ENCODE measurements at places on chromosomes 11 and 22.

DNA sequence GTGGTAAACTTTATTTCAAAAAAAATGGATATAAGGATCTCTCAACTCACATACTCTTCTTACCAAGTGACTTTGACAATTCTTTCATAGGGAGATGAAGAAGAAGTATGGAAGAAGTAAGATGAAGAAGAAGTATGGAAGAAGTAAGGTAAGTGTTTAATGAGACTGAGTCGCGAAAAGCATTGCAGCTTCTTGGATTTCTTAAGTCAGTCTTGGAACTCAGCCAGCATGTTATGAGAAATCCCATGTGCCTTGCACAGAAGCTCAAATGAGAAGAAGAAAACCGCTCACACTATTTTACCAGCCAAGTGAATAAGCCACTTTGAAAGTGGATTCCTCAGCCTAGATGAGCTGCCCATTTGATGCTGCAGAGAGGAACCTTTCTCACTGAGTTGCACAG lies 332.0 kb upstream of the CCDC179 start:
- no peak overlapping the region for H3K27ac ChIP-seq
- H3K4me1 ChIP-seq = no peaks in the 10 kb centered on the region
- H3K36me3 ChIP-seq = no peaks in the 10 kb centered on the region
- no peaks in the 10 kb centered on the region for H3K27me3 ChIP-seq

GRCh38 chr22:26017932-26018331 lies 151.3 kb upstream of the SEZ6L start:
- H3K36me3 ChIP-seq = peaks cover 6% of the 10 kb centered on the region
- no peak overlapping the region for H3K27ac ChIP-seq
- no peaks in the 10 kb centered on the region for H3K4me1 ChIP-seq
- no peak for DNase-seq
- H3K4me3 ChIP-seq = no peak overlapping the region
- H3K27me3 ChIP-seq = no peaks in the 10 kb centered on the region

DNA sequence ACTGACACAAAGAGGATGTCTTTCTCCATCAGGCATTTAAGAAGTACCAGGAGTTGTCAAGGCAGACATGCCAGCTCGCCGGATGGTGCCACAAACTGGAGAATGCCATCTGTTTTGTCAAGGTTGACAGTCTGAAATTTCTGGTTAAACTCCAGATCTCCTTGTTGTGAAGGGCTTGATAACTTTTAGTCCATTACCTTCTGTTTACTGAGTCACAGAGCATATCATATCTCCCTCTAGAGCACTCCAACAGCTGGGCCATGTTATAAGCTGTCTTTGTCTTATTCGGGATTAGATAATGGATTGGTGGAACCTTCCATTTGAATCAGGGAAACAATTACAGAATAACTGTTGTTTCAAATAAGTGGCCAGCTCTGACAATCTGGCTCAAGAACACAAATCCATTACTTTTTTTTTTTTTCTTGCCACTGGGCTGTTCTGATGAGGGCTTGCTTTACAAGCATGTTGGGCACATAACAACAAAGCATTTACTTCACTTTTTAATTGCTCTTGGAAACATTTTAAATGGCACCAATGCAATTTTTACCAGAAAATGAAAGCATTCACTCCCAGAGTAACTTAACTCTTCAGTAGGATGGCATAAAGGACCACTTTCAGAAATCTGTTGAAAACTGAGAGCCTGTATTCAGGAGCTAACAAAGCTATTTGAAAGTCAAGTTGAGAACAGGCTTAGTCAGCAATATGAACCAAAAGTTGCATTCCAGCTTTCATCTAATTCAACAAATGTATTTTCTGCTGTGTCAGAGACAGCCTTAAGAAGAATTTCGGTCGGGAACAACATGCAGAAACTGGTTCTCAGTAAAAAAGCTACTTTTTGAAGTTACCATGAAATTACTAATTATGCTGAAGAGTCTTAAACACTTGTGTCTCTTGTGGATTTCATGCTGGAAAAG lies 227.6 kb upstream of the PITPNB start:
- no peak overlapping the region for H3K4me3 ChIP-seq
- H3K27ac ChIP-seq = no peak overlapping the region
- DNase-seq = no peak
- no peaks in the 10 kb centered on the region for H3K27me3 ChIP-seq

GRCh38 chr22:37636186-37636948 lies 3.1 kb upstream of the SH3BP1 start:
- no peaks in the 10 kb centered on the region for H3K27me3 ChIP-seq
- no peak for DNase-seq
- no peaks in the 10 kb centered on the region for H3K36me3 ChIP-seq
- no peak overlapping the region for H3K4me3 ChIP-seq
- H3K27ac ChIP-seq = no peak overlapping the region

DNA sequence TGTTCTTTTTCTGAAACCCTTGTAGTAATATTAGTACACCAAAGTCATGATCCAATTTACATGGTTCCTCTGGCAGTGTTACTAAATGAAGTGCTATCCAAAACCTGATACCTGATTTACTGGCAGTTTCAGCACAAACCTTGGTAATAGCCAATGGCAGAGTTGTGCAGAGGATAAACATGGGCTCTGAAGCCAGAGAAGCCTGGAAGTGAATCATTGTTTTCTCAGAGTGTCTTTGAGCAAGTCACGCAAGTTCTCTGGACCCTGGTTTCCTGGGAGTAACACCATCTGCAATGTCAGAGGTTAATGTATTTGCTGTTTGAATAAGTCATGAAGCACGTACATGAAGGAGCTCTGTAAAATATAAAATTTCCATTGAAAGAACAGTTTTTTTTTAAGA lies 222.3 kb upstream of the NARS2 start:
- H3K36me3 ChIP-seq = no peaks in the 10 kb centered on the region
- H3K27ac ChIP-seq = no peak overlapping the region
- peaks cover 10% of the 10 kb centered on the region for H3K4me1 ChIP-seq
- no peaks in the 10 kb centered on the region for H3K27me3 ChIP-seq
- no peak overlapping the region for H3K4me3 ChIP-seq

GRCh38 chr22:39253435-39254070 lies 8.8 kb upstream of the PDGFB start:
- H3K4me1 ChIP-seq = peaks cover 39% of the 10 kb centered on the region
- H3K27me3 ChIP-seq = peaks cover 18% of the 10 kb centered on the region
- H3K27ac ChIP-seq = peak overlapping the region; percentile 79
- no peaks in the 10 kb centered on the region for H3K36me3 ChIP-seq

DNA sequence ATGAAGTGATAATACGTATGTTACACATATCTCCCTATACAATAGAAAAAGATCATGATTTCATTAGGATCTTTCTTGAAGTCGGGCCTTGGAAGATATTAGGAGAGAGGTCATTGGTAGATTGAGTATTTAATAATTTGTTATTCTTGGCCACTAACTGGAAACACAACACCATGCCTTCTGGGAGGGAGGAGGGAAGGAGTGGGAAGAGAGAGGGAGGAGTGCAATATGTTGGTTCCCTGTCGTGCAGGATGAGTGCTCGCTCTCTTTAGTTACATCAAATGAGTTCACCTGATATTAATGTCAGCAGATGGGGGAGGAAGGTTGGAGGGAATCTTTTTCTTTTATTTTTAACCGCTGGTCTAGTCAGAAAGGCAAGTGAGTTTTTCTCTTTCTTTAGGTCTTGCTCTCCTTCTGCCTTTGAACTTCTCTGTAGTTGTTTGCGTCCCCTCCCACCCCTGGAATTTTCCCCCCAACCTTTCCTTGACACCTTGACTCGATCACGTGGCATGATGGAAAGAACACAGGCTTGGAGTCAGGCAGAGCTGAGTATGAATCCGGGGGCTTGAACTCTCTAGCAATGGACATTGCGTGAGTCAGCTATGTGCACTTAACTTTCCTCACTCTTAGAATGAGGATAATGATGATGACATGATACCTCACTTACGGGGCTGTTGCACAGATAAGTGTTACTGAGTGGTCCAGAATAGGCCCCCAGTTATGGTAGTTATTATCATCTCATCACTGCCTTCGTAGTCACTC lies 6.2 kb downstream of the ADAMTS15 start:
- peak overlapping the region; percentile 86 for H3K27ac ChIP-seq
- DNase-seq = no peak
- H3K4me3 ChIP-seq = no peak overlapping the region

DNA sequence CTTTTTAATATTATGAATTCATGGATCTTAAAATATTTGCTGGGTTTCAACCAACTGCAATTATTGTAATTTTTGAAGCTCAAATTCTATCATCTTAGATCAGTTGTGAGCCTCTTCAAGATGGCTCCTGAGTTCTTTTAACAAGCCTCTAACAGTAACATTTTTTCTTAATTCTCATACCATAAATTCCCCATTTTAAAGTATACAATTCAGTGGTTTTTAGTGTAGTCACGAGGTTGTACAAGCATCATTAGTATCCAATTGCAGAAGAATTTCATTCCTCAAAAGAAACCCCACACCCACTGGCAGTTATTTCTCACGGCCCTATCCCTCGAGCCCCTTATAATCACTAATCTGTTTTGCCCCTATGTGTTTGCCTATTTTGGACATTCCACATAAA lies 270.8 kb downstream of the SBF2 start:
- DNase-seq = no peak
- H3K36me3 ChIP-seq = peaks cover under 1% of the 10 kb centered on the region
- H3K4me3 ChIP-seq = no peak overlapping the region
- no peaks in the 10 kb centered on the region for H3K27me3 ChIP-seq

- no peak for DNase-seq
- no peaks in the 10 kb centered on the region for H3K36me3 ChIP-seq
- no peak overlapping the region for H3K27ac ChIP-seq
- no peaks in the 10 kb centered on the region for H3K27me3 ChIP-seq
- no peak overlapping the region for H3K4me3 ChIP-seq
Observed at GRCh38 chr11:73818846-73819245, 31.2 kb downstream of the MRPL48 start.

DNA sequence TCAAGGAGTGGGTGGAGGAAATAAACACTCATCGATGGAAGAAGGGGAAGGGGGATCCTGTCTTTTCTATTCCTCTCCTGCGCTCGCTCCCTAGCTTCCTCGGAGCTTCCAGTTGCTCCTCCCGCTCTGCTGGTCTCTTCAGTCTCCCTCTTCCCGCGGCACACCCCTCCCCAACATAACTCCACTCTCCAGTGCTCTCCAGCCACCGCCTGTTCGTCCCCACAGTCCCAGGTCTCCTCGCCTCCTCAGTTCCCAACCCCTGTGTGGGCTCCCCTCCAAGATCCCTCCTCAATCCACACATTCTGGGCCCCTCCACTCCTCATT lies 438 bp downstream of the ZW10 start:
- H3K36me3 ChIP-seq = peaks cover 30% of the 10 kb centered on the region
- no peaks in the 10 kb centered on the region for H3K27me3 ChIP-seq

DNA sequence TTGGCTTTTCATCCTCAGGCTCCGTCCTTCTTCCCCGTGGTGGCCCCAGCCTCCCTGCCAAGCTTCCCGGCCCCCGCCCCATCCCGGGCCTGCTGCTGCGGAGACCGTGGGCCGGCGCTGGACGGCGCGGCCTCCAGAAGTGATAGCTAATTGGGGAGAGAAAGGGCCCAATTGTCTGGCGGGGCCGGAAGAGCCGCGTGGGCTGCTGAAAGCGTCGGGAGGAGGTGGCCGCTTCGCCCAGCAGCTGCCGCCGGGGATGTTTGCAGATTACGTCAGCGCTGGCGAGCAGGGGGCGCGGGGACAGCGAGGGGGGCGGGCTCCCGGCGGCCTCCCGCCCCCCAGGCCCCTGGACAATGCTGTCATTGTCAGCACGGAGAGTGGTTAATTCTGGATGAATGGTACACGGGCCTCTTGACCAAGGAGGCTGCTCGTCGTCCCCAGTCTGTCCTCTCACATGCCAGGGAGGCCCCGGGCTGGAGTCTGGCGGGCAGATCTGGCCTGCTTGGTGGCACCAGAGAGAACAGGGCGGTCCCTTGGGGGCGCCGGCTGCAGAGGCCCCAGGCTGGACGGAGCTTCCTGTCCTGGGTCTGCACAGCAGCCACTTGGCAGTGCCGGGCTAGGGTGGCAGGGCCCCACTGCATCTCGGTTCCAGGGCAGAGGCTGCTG lies 1.6 kb downstream of the SMIM38 start:
- peaks cover 56% of the 10 kb centered on the region for H3K4me1 ChIP-seq
- DNase-seq = peak; percentile 81
- H3K27me3 ChIP-seq = no peaks in the 10 kb centered on the region
- no peak overlapping the region for H3K4me3 ChIP-seq

DNA sequence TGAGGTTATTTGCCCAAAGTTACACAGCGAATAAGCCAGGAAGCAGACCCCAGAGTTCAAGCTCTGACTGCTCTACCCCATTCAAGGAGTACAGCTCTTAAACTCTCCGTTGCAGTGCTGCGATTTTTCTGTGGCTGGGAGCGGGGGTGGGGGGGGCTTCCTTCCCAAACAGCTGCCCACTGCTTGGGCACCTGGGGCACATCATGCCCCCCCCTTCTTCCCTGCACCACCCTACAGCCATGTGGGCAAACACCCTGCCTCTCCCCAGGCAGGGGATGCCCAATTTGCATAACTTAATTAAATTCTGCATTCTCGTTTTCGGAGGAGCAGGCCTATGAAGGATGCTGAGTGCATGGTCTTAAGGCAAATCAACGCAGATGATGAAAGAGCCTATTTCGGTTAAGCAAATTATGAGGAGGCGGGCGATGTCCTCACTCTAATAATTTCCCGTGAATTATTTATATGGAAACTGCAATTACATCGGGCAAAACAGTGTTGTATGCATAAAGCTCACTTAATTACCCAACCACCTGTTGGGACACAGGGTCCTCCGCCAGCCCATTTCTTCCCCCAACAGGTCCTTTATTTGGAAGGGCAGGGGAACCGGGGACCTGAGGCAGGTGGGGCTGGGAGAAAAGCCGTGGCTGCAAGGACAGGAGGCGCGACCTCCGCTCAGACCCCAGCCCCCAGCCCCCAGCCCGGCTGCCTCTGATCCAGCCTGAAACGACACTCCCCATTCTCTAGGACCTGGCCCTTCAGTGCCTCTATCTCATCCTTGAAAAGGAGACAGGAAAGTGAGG lies 610.5 kb downstream of the BUD13 start:
- H3K4me1 ChIP-seq = no peaks in the 10 kb centered on the region
- no peak overlapping the region for H3K4me3 ChIP-seq
- H3K36me3 ChIP-seq = no peaks in the 10 kb centered on the region
- H3K27me3 ChIP-seq = peaks cover 3% of the 10 kb centered on the region
- H3K27ac ChIP-seq = no peak overlapping the region
